AG08395 (cell line): ENCODE measurements at places on chromosomes 6 and 20.

- no peak for DNase-seq
Observed at GRCh38 chr6:10310826-10311225, 104.0 kb downstream of the TFAP2A start.

DNA sequence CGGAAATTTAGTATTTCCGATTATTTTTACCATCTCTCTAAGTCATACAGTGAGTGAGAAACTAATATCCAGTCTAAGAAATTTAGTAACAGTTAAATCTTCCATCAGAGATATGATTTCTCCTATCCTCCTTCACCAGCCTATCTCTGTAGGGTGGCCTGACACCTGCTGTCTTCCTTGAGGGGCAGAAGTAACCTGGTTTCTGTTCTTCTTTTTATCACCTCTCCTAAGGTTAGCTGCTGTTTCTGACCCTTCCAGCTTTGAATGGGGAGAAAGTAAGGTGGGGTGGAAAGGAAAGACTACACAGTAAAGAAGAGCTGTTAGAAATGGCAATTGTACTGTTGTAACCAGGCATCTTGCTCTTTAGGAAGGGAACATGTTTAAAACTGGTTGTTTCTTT, 447.7 kb downstream of the PHF3 start:
- no peak for DNase-seq

GRCh38 chr6:156886409-156886808, 109.2 kb downstream of the ARID1B start:
- DNase-seq, result no peak

DNA sequence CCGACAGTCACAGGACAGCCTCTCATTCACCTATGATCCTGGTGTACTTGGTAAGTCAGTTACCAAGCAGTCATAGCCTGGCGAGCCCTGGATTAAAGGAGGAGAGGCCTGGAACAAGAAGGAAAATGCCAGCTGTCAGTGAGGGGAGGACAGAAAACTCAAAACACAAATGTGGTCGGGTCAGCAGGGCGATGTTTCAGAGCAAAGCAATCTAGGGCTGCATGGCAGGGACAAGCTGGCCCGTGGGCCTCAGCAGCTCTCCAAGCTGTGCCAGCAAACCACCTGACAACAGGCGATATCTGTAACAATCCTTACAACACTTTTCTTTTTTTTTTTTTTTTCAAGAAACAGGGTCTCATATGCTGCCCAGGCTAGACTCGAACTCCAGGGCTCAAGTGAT, 40.3 kb downstream of the MGME1 start:
- no peak for DNase-seq

DNA sequence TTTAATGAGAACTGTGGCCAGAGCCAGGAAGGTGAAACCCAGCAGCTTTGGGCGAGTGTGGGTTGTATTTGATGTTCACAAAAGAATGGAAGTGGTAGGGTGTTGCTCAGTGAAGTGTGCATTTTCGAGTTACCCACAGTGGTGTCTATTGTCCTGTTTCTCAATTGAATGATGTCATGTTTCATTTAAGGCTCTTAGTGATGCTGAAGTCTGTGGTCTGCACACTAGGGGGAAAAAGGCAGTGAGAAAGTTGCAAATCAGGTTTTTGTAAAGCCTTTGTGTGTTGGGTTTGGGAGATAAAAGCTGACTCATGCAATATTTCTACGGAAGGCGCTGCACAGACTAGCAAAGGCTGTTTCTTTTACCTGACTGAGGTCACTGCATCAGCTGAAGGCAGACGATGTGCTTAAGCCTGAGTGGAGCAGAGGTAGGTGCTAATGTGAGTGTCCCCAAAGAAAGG, 121.1 kb downstream of the PLEKHG1 start:
- no peak for DNase-seq

- no peak for DNase-seq
Observed at GRCh38 chr20:63083831-63084562, 77.2 kb upstream of the BHLHE23 start.
